Stimulated activated CD4-positive, alpha-beta T cell treated with anti-CD3 and anti-CD28 coated beads, TNF-alpha, amount 100 ng/mL, for 4 hours (primary cell): ENCODE measurements at places on chromosomes 3 and 15.

DNA sequence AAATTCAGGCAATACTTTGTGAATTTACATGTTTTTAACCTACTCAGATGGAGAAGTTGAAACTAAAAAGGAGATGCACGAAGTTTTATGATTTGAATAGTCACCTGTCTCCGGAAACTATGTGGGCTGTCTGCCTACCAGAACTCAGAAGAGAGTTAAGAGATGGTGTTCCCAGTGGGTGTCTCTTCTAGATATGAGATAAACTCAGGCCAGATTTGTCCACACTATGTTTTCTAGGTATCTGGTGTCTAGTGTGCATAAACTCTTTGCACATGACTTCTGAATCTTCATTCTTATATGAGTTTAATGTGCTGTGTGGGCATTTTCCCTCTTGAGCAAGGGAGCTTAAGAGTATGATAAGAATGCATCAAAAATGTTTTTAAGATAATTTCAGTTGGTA, 222.8 kb downstream of the FOXP1 start:
- no peak for DNase-seq

DNA sequence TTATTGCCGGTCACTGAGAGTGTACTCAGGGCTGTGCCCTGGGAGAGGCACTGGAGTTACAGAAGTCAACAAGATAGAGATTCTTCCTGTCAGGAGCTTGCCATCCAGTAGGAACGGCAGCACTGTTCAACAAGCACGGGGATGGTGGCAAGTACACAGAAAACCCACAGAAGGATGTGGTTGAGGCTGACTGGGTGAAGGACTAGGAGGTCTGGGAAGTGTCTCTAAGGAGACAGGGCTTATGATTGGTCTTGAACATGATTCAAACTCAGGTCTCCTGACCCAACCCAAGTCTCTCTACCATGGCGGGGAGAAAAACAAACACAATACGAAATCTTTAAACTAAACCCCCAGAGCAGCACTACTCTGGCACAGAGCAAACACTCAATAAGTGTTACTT, 37.6 kb downstream of the ERICH6 start:
- no peak for DNase-seq

DNA sequence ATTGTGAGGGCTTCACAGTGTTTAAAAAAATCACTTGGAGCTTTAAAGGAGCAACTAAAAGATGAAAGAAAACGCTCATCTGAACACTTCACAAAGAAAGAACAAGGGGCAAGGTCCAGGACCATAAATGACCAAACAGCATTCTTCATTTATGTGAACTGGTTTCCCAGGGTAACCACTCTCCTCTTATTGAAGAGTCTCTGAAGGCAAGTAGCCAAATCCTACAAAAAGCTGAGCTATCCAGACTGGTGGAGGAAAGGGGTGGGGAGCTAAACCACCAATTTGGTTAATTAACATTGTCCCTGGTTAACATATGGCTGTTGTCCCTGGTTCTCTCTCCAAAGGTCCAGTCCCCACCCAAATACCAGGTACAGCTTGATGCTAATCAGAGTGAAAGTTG, 58.1 kb downstream of the OSBPL10 start:
- DNase-seq, result no peak

DNA sequence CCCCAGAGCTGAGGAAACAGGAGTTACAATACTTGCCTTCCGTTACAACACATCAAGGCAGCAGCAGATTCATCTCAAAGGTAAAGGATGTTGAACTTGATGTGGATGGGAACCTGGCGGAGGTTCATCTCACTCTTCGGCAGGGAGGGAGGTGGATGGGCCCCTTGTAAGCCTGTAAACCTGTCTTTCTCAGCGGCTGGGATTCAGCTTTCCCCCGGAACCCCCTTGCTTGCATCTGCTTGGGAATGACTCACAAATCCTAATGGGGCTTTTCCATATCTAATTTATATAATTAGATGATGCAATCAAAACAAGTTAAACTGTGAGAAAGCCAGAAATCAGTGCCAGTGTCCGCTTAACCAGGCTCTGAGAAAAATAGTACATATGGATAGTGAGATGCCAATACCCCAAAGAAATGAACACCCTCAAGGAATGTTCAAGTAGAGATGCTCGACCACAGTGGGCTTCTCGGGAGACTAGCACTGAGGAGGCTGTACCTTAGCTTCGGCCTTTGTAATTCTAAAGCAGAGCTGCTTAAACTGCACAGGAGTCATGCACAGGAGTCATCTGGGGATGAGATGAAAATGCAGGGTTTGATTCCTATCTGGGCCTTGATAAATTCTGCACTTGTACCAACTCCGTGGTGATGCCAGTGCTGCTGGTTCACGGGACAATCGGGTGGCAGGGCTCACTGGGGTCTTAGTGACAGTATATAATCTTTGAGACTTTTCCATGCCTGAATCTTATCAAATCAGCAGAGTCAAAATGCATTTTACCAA, 2.2 kb upstream of the FAM240A start:
- no peak for DNase-seq

- DNase-seq, result no peak
Observed at GRCh38 chr3:10515396-10515795, 10.0 kb upstream of the ATP2B2 start.

DNA sequence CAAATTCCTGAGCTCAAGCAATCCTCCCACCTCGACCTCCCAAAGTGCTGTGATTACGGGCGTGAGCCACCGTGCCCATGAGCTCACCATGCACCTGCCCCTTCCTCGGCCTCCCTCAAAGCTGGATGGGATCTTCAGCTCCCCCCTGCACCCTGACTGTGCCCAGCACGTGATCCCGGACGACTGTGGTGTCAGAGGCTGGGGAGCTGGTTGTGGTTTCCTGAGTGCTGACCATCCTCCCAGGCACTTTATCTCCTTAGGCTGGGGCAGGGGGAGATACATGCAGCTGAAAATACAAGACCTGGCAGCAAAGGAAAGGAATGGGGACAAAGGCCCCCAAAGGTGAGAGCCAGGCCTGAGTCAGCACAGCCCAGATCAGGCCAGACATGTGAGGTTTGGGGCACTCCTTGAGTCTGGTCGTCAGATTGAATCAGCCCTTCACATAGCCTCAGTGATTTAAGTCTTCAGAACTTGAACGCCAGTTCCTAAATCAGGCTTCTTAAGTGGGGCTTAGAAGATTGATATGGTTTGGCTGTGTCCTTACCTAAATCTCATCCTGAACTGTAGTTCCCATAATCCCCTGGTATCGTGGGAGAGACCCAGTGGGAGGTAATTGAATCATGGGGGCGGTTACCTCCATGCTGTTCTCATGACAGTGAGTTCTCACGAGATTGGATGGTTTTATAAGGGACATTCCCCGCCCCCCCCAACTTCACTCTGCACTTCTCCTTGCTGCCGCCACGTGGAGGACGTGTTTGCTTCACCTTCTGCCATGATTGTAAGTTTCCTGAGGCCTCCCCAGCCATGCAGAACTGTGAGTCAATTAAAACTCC, 35.8 kb downstream of the PRKCD start:
- DNase-seq, result no peak

DNA sequence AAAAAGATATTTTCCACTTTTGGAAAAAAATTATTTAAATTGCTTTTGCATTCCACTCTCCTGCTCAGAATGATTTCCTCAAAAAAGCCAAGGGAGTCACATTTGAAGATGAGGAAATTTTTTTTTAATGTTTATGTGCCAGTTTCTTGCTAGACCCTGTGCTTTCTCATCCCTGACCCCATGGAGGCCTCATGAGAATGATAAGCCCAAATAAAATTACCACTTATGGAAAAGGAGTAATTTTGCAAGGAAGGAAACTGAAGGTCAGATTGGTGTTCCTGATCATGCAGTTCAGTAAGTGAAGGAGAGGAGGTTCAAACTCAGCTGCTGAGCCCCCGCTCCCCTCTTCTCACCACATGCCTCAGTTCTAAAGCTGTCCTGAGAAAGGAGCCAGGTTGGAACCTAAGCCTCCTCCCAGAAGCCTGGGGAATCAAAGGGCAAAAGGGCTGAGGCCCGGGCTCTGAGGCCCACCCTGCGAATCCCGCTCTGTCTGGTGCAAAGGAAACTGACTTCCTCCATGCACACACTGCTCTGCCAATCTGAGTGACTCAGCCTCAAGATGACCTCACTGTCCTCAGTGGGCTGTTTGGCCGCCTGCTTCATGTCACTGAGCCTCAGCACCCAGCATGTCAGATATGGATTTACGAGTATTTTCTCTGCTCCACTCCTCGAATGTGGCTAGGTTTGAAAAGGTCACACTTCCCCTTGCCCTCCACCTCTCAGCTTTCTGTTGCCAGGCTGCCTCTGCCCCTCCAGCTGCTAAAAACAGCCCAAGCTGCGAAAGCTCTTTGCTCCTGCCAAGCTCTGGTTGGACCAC, 56.9 kb upstream of the FLNB start:
- DNase-seq, result no peak

GRCh38 chr3:45544024-45544716, 50.4 kb upstream of the LIMD1 start:
- no peak for DNase-seq
